ENCODE measurements at places on chromosomes 1 and 21.

DNA sequence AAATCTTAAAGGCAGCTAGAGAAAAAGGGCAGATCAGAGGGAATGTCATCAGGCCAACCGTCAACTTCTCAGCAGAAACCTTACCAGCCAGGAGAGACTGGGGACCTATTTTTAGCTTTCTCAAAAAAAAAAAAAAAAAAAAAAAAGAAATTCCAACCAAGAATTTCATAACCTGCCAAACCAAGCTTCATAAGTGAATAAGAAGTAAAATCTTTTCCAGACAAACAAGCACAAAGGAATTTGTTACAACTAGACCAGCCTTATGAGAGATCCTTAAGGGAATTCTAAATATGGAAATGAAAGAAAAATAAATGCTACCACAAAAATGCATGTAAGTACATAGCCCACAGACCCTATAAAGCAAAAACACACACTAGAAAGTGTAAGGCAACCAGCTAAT is 267.7 kb downstream of the AKT3 start:
- peak; percentile 3 for DNase-seq

DNA sequence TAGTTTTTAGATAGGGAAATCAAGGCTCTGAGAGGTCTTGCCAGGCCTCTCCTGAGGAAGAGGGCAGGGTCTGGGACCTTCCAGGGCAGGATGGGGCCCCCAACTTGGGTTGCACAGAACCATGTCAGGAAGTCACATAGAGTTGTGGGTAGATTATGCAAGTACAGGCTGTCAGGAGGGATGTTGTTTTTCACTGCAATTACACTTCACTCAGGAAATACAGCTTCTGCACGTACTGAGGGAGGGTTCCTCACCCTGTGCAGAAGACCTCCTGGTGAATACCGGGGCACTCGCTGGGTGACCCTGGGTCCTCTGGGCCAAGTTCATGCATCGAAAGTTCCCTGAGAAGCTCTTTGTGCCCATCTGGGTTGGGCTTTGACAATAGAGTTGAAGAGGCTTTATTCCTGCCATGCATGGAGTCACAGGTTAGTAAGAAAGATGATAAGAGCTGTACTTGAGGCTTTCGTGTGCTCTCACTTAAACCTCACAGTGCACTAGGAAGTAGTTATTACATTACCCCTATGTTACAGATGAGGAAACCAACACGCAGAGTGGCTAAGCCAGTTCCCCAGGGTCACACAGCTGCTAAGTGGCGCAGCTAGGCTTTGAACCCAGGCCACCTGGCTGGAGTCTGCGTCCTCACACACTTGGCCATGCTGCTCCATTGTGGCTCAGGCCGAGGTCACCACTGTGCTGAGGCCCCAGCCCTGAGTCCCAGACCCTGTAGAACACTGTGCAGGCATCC is 16.2 kb upstream of the TNFRSF1B start:
- no peak for DNase-seq

GRCh38 chr21:25465263-25465662 is 142.0 kb downstream of the MRPL39 start:
- no peak for DNase-seq

DNA sequence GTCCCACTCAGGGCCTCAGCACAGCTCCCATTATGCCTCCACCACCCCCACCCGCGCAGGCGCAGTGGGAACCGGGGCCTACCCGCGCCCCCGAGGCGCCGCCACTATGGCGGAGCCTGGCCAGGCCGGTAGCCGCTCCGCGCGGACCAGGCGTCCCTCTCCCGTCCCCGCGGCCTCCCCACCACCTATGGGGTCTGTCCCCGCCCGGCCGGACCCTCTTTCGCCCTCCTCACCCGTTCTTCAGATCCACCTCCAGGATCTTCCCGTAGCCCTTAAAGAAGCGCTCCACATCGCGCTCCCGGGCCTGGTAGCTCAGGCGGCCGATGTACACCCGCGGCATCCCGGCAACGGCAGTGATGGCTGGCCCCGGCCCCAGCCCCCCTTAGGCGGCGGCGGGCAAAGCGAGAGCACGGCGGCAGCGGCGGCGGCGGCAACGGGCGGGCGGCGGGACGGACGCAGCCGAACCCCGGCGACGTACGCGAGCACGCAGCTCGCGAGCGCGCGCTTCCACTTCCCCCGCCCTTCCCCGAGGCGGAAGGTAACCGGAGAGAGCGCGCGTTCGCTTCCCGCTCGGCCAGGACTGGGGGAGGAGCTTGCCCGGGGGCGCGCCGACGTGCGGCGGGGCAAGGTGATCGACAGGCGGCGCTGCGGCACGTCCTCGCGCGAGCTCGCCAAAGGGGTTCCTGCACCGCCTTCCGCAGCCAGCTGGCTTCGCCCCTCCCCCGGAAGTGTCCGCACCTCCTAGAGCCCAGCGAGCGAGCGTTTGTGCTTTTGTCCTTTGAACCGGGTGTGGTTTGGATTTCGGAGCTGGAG is at the start of gene SRSF4:
TSS of gene SRSF4 (minus strand) at position 488 of the 813 bp plus-strand sequence. CDS start at position 340, 148 bp downstream.
- peak; percentile 96 for DNase-seq

DNA sequence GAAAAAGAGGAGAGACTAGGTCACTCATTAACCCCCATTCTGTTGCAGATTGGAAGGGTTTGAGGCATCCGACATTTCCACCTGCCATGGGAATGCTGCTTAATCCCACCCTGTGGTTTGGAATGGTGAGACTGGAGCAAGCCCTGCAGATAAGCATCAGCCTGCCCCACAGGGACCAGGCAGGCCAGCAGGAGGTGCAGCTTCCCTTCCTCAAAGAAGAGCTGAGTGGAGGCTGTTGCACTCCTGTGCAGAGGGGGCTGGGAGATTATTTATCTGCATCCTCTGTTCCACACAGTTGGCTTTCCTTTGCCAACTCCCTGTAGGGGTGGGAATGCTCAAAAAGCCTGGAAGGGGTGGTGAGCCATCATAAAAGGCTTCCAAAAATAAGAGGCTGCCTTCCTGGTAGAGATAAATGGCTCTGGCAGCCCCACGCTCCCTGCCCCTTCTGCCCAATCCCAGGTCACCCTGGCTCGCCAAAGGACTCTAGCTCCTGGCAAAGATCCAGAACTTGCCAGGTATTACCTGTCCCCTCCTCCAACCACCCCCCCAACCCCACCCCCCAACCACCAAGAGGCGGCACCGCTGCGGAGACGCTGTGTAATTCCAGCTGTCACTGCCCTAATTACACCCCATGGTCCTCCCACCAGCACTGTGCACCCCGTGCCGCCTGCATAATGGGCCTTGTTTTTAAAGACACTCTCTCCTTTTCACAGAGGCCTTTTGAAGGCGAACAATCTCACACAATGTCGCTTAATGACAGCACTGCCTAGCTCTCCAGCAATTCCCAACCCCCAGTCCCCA is 83.0 kb upstream of the ZC3H12A start:
- DNase-seq: no peak

- no peak for DNase-seq
Observed at GRCh38 chr1:59879996-59880505, 46.5 kb downstream of the CYP2J2 start.

GRCh38 chr1:47585141-47585902 is 147.5 kb downstream of the FOXD2 start:
- no peak for DNase-seq

GRCh38 chr1:92409946-92410549 is 76.7 kb downstream of the GFI1 start:
- no peak for DNase-seq

GRCh38 chr1:43576521-43576920 is 45.8 kb downstream of the PTPRF start:
- DNase-seq: no peak

DNA sequence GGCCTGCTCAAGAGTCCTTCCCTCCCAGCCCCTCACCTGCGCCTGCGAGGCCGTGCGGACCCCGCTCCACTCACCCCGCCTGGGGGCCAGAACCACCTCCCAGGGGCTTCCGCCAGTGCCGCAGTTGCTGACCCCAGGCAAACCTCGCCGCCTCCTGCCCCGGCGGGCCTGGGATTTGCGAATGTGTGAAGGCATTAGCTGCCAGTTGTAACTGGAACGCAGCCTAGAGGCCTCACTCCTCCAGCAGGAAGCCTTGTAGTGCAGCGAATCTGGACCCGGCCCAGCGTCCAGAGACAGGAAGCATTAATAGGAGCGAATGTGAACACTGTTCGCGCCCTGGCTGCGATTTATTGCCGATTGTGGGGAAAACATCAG is 140.9 kb upstream of the ARHGEF16 start:
- peak; percentile 40 for DNase-seq

- DNase-seq: no peak
Observed at GRCh38 chr1:15836772-15837669, 10.5 kb upstream of the SPEN start.

DNA sequence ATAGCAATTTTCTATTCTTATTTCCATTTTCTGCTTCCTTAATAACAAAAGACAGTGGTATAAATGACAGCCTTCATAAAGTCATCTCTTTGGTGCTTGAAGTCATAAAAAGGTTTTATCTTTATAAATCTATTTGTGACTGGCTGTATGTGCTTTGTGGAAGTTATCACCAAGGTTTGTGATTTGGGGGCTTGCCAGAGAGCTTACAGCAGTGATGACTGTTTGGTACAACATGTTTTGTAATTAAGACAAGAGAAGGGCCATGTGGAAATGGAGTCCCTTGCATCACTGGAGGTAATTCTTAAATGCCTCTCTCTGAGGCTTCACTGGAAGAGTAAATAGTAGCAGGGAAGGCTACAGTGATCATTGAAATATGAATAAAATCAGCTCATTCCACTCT is 2.7 kb downstream of the SLC35F3 start:
- DNase-seq: no peak

- no peak for DNase-seq
Observed at GRCh38 chr21:46130831-46131587, 24.4 kb downstream of the FTCD start.

DNA sequence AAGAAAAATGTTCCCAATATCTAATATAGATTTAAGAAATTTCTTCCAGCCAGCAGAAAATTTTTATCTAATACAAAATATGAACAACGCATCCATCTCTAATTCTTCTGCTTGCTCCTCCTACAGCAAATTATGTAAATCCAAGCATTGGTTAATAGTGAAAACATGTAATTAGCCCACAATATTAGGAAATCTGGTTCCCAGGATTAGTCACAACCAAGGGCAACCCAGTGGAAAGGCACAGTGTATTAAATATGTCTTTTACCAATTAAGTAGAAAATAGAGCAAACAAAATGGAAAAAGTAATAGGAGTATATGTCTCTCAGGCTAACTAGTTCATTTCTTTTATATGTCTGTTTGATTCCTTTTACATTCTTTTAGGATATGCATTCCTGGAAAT is 59.4 kb upstream of the IFI44L start:
- DNase-seq: no peak

- DNase-seq: no peak
Observed at GRCh38 chr1:42317308-42317707, 17.7 kb downstream of the FOXJ3 start.

- DNase-seq: no peak
Observed at GRCh38 chr1:173444757-173445156, 32.4 kb upstream of the PRDX6 start.

- DNase-seq: no peak
Observed at GRCh38 chr1:105373681-105374080, 1624.0 kb downstream of the AMY1C start.

GRCh38 chr1:163703794-163704193 is 382.0 kb downstream of the NUF2 start:
- DNase-seq: no peak

DNA sequence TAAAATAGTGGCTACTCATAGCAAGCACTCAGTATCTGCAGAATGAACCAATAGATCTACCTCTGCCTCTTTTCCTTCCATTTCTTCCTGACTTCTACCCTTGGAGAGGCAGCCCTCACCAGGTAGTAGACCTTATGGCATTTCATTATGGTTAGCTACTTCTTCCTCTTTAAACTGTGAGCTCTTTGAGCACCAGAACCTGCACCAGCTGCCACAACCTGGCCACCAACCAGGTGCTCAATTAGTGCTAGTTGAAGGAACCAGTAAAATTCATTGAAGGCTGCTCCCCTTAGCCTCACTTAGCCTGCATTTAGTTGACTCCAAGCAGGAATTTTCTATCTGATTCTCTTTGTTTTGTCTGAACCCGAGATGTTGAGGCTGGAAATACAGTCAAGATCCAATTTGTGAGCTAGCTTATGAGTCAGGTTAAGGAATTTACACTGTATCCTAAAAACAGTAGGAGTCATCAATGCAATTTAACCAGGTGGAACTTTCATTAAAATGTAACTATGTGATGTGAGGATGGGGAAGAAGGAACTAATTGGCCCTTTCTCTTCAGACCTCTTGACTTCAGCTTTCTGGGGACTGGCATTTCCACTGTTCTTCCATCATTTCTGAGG is 81.5 kb upstream of the UBE2U start:
- no peak for DNase-seq

DNA sequence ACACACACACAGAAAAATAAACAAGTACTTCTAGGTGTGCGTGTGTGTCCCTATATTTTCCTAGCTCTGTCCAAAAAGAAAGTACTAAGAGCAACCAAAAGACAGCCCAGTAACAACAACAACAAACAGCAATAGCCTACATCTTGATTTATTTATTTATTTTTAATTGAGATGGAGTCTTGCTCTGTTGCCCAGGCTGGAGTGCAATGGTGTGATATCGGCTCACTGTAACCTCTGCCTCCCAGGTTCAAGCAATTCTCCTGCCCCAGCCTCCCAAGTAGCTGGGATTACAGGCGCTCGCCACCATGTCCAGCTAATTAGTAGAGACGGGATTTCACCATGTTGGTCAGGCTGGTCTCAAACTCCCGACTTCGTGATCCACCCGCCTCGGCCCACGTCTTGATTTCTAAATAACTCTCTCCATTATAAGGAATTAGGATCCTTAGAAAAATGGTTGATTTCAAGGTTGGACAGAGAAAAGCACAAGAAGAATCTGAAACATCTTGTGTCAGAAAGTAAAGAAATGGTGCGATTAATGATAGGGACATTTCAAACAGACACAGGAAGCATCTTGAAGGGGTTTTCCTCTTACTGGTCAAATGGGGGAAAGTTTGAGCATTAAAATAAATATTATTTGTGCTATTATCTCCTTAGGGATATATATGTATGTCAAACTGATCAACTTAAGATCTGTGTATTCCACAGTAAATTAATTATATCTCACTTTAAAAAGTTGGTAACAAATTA is 59.4 kb downstream of the ARID4B start:
- DNase-seq: no peak

- DNase-seq: no peak
Observed at GRCh38 chr1:162571696-162572095, 10.2 kb downstream of the UAP1 start.

- no peak for DNase-seq
Observed at GRCh38 chr1:205228093-205228521, 361 bp downstream of the TMCC2 start.

- no peak for DNase-seq
Observed at GRCh38 chr1:173405834-173406233, 71.3 kb upstream of the PRDX6 start.

GRCh38 chr1:224637515-224637914 is 21.4 kb downstream of the CNIH3 start:
- no peak for DNase-seq

GRCh38 chr1:72177711-72178110 is 104.6 kb downstream of the NEGR1 start:
- DNase-seq: no peak

- DNase-seq: no peak
Observed at GRCh38 chr1:94697839-94698238, 122.3 kb upstream of the SLC44A3 start.
